ENCODE measurements at places on chromosomes 11 and 22.

- DNase-seq, result no peak
Observed at GRCh38 chr11:1947592-1948237, 583 bp downstream of the MRPL23 start.

DNA sequence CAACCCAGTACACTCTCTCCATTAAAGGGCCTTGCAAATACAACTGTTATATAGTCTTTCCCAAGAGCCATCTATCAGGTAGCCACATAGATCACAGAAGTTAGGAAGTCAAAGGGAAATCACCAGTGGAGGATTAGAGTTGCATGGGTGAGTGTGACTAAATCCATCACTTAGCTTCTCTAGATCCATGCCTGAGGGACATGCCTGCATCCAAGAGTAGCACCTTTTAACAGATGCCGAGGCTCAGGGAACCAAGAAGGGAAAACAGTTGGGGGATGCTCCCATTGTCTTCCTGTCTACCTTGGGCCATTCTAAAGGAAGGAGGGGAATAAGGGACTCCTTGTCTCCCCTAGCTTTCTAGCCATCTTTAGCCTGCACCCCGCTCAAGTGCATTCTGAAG lies 77.9 kb downstream of the XRRA1 start:
- DNase-seq, result no peak

- no peak for DNase-seq
Observed at GRCh38 chr22:42280140-42280539, 9.7 kb upstream of the TCF20 start.

GRCh38 chr11:6655790-6656583 lies at the start of gene DCHS1:
TSS of gene DCHS1 (minus strand) at chr11:6655809. CDS start at chr11:6641613, 14,196 bp downstream.
- DNase-seq, result no peak

DNA sequence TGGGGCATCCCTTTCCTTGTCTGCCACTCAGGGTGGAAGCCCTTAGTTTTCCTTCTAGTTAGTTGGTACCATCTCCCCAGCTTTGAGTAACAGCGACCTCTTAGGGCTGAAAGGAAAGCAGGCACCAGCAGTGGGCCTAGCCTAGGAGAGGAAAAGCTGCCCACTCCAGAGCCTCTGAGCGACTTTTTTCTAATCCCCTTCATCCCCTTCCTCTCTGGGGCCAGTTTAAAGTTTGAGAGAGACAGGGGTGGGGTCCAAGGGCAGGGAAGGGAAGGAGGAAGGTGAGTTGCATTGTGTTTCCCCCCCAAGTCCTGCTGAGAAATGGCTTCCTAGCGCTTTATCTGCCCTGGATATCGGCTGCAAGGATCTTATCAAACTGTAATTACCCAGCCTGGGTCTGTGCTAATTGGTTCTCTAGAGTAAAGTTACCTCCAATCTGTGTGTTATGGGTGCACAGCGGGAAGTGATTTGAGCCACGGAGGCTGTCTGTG lies 573.9 kb upstream of the CADM1 start:
- no peak for DNase-seq

DNA sequence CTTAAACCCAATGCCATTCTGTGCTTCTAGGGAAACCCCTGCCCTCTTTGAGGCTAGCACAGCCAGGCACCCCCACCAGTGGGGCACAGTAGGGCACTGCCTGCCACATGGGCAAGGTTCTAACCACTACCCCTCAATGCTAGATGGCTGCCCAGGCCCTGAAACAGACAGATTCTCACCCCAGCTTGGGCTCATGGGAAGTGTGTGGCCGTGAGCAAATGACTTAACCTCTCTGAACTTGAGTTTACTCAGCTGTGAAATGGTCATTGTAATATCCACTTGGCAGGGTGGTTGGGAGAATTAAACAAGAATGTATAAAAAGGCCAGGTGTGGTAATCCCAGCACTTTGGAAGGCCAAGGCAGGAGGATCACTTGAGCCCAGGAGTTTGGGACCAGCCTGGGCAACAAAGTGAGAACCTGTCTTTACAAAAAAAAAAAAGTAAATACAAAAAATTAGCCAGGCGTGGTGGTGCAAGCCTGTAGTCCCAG lies 22.4 kb downstream of the C22orf23 start:
- DNase-seq, result no peak

GRCh38 chr11:33539751-33540150 lies 160.9 kb downstream of the C11orf91 start:
- no peak for DNase-seq

DNA sequence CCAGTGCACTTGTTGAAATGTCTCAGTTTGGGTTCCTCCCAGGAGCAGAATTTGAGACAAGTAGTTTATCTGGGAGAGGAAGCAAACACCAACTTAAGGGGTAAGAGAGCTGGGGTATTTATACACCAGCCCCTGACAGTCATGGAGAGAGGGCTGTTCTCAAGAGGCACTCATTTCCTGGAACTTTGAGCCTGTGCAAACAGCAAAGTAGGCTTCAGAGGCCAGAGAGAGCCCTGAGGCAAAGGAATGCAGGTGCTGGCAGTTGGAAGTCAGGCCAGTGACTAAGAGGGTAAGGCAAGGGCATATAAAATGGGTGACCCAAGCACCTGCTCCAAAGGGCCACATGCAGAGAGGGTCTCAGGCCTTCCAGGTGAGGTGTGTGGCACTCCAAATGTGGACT lies 16.1 kb downstream of the MS4A18 start:
- DNase-seq, result no peak

DNA sequence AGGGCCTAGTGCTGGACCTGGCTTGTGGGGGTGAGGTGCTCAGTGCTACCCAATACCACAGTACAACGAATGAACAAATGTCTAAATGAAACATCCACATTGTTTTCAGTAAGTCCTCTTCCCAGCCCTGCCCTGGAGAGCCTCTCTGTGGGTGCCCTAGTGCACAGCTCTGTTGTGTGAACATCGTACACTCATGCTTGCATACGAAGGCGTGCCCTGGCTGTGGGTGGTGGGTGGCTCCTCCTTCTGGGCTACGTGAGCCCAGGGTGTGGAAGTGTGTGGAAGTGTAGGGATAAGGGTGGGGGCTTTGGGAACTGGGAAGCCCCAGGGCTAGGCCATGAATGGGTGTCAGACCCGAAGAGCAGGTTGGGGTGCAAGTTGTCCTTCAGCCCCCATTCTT lies 592 bp upstream of the NLRX1 start:
- DNase-seq, result no peak

GRCh38 chr11:126861796-126862459 lies 138.6 kb downstream of the KIRREL3 start:
- no peak for DNase-seq

- DNase-seq, result no peak
Observed at GRCh38 chr11:92837595-92837994, 131.9 kb upstream of the MTNR1B start.

DNA sequence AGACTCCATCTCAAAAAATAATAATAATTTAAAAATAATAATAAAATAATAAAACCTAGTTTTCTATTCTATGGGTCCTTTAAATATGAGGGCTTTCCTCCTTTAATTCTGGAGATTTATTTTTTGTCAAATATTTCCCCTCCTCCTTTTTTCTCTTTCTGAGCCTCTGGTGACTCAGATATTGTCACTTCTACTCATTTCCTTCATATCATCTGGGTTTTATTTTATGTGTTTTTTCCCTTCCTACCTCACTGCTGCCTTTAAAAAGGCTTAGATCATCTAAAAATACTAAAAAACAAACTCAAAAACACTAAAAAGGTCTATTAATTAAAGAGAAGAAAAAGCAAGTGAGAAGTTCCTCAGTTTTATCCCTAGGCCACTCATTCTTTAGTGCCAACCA lies 138.9 kb downstream of the SPON1 start:
- DNase-seq, result no peak

- DNase-seq, result no peak
Observed at GRCh38 chr11:59175091-59175501, 3.2 kb downstream of the DTX4 start.

- DNase-seq, result no peak
Observed at GRCh38 chr11:119680541-119681360, 48.2 kb downstream of the NECTIN1 start.

- DNase-seq, result no peak
Observed at GRCh38 chr11:114169321-114169749, 109.8 kb downstream of the ZBTB16 start.

DNA sequence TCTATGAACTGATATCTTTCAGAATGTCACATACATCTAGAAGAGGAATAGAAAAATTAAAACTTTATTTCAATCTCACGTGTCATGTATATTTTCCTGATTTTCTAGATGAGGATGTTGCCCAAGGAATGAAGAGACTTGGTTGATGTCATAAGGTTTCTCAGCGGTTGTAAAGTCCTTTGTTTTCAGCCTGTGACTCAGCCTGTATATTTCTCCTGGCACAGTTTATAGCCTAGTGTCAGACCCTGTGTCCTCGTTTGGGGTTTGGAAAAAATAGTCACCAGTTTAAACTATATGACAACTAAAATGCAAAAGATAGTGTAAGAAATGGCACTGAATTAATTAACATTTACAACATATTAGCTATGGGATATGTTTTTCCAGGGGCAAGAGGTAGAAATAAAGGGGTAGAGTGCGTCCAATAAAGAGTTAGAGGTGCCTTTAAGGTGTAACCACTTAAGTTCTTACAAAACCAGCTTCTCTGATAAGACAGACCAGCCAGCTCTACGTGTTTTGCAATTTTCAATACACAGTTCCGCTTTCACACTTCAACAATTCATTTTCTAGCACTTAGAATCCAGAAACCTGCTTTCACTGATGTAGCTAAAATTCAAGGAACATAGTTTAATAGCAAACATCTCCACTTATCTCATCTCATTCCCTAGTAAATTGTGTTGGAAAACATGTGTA lies 1432.6 kb upstream of the TENM4 start:
- no peak for DNase-seq

DNA sequence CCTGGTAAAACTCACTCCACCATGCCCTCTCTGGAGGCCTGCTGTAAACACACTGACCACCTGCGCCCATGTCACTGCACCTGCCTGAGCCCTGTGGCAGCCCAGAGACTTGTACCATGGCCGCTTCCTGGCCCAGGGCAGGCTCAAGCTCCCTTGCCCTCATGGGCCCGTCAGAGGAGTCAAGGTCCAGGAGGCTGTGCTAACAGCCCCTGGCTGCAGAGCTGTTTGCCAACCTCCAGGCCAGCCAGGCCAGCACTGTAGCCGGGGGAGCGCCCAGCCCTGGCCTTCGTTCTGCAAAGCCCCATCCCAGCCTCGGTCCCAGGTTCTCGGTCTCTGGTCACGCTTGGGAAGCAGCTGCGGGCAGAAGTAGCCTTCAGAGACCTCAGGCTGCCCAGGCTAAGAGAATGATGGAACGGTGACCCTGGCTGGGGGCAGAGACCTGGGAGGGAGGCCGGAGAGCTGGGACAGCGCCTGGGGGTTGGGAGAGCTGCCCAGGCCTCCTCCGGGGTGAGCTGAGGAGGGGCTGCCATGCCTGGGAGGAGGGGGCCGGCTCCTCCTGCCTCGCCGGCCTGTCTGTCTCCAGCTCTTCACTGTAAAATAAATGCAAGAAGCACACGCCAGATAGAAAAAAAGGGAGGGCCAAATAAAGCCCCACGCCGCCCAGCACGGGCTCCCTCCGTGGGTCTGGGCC lies 11.9 kb upstream of the TCF20 start:
- DNase-seq, result no peak

DNA sequence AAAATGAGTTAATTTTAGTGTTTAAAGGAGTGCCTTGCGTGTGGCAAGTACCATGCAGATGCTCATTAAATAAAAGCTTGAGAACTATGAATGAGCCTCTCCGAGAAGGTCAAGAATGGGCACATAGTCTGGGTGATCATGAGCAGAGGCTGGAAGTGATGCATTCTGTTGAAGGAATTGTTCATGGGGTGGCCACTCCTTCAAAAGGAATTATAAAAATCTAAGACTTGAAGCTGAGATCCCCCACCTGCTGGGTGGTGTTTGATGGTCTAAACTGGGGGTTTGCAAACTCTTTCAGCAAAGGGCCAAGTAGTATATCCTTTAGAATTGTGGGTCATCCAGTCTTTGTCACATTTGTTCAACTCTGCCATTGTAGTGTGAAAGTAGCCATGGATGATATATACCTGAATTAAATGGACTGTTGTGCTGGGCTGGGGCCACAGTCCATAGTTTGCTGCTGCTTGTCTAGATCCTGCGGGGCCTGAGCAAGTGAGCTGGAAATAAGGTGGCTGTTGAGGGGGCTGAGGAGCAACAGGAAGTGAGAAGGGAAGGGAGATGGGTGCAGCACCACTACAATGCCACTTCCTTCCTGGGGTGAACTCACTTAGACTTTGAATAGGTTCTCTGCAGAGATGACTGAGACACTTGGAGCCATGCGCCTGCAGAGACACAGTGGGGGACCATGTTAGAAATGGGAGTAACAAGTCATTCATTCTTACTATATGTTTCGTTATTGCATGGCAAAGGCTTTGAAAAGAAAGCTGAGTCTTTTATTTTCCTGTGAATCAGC lies 179.0 kb downstream of the SNX19 start:
- DNase-seq, result no peak

DNA sequence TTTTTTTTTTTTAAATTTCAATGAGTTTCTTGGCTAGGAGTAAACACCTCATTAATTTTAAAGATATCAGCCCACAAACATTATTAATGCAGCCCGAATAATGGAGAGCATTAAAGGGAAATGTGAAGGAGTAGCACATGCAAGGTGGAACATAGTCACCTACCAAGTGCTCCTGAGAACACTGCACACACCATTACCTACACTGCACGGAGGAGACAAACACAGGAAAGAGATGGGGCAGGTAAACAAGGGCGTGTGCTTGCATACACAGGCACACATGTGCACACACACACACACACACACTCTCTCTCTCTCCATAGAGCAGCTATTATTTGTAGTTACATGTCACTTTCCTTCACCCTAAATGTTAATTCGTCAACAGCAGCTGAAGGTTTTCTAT lies 30.2 kb downstream of the HTR3B start:
- DNase-seq, result no peak

Measured in stimulated activated CD4-positive, alpha-beta T cell treated with anti-CD3 and anti-CD28 coated beads, TNF-alpha, amount 100 ng/mL, for 1 hour (primary cell).